ENCODE measurements at places on chromosomes 2 and 18.

GRCh38 chr2:43005975-43006833 is 213.8 kb upstream of the HAAO start:
- DNase-seq: peak; percentile 45

DNA sequence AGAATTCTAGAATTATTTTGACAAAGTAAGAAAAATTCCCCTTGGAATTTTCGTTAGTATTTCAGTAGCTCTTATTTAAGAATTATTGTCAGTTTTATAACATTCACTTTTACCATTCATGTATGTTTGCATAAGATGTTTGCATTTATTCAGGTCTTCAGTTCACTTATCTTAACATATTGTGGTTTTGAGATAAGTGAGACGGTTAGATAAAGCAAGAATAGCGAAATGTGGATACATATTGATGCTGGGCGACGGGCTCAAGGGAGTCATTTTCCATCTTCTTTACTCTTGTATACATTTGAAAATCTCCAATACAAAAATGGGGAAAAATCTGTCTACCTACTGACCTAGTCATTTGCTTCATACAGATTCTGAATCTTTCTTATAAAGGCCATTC is 156.7 kb upstream of the HDAC4 start:
- no peak for DNase-seq

GRCh38 chr2:71941726-71942525 is 205.7 kb downstream of the CYP26B1 start:
- DNase-seq: no peak

DNA sequence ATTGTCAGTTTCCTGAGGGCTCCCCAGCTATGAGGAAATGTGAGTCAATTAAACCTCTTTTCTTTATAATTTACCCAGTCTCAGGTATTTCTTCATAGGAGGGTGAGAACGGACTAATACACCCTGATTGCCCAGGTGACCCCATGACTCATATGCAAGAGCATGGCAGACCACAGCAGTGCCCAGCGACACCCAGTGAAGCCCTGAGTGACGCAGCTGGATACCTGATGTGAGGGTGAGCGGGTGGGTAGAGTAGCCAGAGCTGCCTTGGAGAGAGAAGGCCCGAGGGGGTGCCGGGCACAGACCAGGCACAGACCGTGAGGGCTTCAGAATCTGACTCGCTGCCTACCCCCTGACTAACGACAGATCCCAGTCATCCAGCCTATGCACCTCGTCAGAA is 15.4 kb downstream of the ALPG start:
- DNase-seq: no peak

- DNase-seq: no peak
These were observed 511.7 kb downstream of the EPHA4 start for GRCh38 chr2:221060376-221060775.

GRCh38 chr18:79754022-79754761 is 43.5 kb upstream of the KCNG2 start:
- DNase-seq: no peak
